Panc1 (cell line): ENCODE measurements at places on chromosomes 6 and 20.

DNA sequence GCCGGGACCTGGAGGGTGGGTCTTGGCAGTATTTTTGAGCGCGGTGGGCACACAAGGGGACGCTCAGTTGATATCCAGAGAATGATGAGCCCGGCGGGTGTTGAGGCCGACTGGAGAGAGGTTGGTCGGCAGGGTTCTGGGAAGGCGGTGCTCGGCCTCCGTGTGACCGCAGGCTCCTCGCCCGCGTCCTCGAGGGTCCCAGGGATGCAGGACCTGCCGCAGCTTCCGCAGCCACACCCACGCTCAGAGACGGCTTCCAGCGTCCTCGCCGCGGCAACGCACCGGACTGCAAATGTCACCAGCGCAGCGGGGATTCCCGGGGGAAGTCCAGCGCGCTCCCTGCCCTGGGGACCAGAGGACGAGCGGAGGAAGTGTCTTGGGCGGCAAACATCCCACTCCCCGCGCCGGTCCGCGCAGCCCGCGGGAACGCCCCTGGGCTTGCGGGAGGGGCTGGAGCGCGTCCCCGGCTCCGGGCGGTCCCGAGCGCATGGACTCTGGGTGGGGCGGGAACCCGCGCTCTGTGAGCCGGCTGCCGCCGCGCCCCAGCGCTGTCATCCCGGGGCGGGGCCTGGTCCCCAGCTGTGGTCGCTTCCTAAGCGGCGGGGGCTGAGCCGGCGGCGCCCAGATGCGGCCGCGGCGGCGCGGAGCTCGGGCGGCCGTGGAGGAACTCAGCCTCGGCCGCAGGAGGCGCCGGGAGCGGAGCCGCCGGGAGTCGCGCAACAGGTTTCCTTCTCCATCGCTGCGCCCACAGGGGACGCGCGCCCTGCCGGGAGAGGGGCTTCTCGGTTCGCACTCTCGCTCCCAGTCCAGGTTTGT is at the start of gene STX11:
STX11 (plus strand) TSS at position 624 of the 816 bp plus-strand sequence. CDS start 36,111 bp downstream, outside the sequence.
- DNase-seq = peak; percentile 38

DNA sequence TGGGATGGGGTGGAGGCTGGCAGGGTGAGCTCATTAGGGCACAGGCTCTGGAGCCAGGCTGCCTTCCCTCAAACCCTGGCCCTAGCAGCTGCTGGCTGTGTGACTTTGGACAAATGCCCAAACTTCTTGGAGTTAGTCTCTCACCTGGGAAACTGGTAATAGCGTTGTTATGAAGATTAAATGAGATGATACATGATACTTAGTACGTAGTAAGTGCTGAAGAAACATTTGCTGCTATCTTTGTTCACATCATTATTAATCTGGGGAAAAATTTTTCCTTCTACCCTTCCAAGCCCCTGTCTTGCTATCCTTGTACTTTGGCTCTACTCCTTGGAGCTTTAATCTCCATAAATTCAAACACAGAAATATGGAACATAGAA is 22.3 kb upstream of the PPARD start:
- no peak for DNase-seq

- no peak for DNase-seq
These were observed 23.3 kb downstream of the NQO2 start for GRCh38 chr6:3022765-3023662.

- DNase-seq = peak; percentile 10
These were observed 21.3 kb downstream of the TNXB start for GRCh38 chr6:32087574-32088486.

DNA sequence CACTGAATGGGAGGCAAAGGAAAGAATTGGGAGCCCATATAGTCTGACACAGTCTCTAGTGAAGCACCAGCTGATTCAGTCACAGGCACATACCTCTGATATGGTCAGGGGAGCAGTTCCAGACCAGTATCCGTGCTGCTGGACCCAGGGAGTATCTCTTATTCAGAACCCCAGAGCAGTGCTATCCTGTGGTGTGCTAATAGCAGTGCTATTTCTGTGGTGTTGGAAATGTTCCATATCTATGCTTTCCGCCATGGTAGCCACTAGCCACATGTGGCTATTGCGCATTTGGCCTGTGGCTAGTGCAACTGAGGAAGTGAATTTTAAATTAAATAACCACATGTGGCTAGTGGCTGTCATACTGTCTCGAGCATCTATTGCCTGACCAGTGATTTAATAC is 11.0 kb downstream of the SCUBE3 start:
- DNase-seq = no peak

GRCh38 chr6:110232450-110232849 is 52.2 kb downstream of the CDC40 start:
- DNase-seq = no peak

DNA sequence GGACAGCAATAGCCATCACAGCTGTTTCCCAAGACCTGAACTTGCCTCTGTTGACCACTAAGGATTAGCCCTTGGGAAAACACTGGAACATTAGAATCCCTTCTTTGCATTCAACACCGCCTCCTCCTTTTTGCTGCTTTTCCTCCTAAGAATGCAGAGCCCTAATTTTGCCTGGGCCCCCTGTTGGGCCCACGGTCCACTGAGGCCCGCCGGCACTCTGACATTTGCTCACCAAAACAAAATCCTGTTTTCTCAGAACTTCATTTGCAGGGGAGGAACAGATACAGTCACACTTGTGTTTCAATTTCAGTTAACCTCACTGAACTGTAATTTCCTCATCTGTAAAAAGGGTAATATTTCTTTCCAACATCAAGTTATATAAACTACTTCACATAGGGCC is 116.0 kb upstream of the JARID2 start:
- DNase-seq = no peak

- DNase-seq = no peak
These were observed 37.0 kb downstream of the VSTM2L start for GRCh38 chr20:37939701-37940560.

- no peak for DNase-seq
These were observed 258.7 kb downstream of the LRFN2 start for GRCh38 chr6:40328386-40328985.

- peak; percentile 28 for DNase-seq
These were observed 47.4 kb downstream of the LGSN start for GRCh38 chr6:63272397-63272796.

GRCh38 chr6:118999494-119000040 is 64.6 kb upstream of the MCM9 start:
- DNase-seq = no peak

GRCh38 chr6:142301651-142302391 is at the start of gene ADGRG6:
Gene ADGRG6 (plus strand): TSS chr6:142302007. CDS start chr6:142302330, 323 bp downstream.
- no peak for DNase-seq

GRCh38 chr6:170147832-170148708 is 142.8 kb downstream of the DLL1 start:
- no peak for DNase-seq

- DNase-seq = no peak
These were observed 29.4 kb upstream of the CCN6 start for GRCh38 chr6:112024464-112024863.

DNA sequence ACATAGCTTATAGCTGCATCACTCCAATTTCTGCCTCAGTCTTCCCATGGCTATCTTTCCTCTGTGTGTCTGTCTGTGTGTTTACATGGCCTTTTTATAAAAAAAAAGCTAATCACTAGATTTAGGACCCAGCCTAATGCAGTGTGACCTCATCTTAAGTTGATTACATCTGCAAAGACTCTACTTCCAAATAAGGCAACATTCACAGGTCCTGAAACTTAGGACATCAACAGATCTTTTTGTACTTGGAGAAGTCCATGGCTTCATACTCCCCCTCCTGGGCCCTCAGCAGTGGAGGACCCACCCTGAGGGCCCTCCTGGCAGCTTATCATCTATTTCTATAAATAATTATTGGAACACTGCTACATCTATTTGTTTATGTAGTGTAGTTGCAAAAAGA is 146.1 kb downstream of the LMBRD1 start:
- DNase-seq = no peak

DNA sequence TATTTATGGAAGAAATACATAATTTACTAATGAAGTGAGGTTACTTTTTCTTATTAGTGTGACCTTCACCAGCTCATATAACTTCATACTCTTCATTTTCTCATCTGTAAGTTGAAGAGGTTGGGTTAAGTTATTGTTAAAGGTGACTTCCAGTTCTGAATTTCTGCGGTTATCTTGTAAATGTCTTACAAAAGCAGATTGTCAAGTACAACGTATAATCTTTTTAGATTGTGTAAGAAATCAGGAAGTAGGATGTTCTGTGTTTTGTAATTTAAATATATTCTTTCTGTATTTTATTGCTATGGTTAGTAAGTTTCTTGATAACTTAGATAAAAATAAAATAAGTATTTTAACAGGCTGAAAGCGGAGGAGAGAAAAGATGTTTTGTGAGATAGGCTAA is 12.0 kb downstream of the WTAP start:
- DNase-seq = no peak

GRCh38 chr6:147075381-147075780 is 128.8 kb upstream of the STXBP5 start:
- DNase-seq = no peak

DNA sequence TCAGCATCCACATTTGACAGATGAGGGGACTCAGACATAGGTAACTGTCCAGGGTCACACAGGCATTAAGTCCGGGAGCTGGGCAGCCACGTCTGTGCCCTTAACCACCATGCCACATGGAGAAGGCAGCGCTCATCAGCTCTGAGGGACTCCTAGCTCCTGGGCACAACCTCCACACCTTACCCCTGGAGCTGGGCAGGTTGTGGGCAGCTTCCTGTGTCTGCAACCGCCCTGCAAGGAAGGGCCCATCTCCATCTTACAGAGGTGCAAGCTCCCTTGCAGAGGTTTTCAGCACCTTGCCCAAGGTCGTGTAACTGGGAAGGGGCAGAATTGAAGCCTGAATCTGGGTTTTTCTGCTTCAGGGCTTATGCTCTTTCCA is 7.9 kb downstream of the CCDC167 start:
- no peak for DNase-seq

GRCh38 chr20:5586720-5587119 is 163.5 kb upstream of the SHLD1 start:
- DNase-seq = no peak

- DNase-seq = no peak
These were observed 64.4 kb downstream of the PSMG4 start for GRCh38 chr6:3323148-3323547.

GRCh38 chr6:148435386-148435785 is 92.7 kb downstream of the SASH1 start:
- no peak for DNase-seq

DNA sequence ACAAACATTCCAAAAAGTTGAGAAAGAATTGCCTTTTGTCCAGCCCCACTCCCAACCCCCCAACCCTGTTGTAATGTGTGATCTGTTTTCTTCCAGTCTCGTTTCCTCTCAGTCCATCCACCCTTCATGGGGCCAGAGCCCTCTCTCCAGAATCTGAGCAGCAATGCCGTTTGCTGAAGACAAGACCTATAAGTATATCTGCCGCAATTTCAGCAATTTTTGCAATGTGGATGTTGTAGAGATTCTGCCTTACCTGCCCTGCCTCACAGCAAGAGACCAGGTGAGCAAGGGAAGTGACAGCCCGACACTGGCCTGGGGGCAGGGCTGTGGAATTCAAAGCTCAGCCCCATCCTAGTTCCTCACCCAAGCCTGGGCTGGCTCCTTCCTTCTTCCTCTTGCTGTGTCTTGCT is 7.8 kb downstream of the MAVS start:
- DNase-seq = no peak

DNA sequence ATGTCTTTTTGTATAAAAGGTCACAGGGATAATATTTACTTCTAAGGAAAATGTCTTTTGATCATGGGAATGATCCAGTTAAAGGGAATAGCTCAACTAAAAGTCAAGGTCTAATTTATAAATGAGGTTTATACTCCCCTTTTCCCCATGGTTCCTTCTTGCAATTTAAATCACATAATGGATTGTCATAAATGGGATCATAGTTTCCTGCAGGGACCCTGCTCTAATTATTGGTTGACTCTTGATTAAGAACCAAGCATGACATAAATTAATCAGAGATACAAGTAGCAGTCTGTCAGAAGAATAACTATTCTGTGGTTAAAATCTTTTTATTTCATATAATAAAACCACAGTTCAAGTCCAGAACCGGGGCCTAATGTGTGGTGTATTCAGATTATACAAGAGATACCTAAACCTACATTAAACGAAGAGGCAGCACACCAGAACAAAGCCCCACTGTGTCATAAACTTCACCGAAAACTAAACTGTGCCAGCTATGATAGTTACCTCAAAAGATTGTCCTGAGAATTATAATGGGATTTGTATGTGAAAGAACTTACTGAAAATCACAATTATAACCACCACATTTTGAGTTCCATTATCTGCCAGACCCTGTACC is 43.0 kb upstream of the CD83 start:
- DNase-seq = no peak

GRCh38 chr6:44266347-44266746 is 996 bp upstream of the NFKBIE start:
- DNase-seq = no peak

DNA sequence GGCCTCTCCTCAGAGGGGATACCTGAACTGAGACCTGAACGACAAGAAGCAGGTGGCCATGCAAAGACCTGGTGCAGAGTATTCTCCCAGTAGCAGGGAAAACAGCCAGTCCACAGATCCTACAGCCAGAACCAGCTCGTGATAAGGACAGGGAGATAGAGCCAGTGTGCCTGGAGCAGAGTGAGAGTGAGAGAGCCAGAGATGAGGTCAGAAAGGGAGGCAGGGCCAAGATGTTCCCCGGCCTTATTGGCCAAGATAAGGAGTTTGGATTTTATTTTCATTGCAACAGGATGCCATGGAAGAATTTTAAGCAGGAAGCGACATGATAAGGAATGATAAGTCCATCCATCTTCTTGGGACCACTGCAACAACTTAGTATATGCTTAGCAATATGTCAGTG is 111.8 kb downstream of the UBE3D start:
- no peak for DNase-seq

- DNase-seq = no peak
These were observed 57.3 kb downstream of the TASP1 start for GRCh38 chr20:13581451-13581850.

GRCh38 chr6:151493804-151494234 is at the start of gene CCDC170:
Gene CCDC170 (plus strand): TSS chr6:151494017. CDS start chr6:151494129, 112 bp downstream.
- DNase-seq = no peak

DNA sequence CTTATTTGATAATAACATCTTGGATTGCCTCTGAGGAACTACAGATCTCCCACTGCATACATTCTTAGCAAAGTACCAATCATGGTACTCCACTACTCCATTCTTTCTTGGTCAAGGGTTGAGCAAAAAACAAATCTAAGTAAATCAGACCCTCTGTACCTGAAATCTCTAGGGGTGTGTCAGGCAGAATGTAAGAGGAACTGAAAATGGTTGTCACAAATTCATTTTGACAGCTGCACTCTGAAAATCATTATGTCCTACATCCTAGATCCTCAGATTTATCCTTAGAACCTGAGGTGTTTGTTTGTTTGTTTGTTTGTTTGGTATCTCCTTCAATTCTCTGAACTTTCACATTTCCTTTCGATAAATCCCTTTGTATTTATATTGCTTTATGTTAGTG is 433.2 kb upstream of the BTBD3 start:
- DNase-seq = no peak

GRCh38 chr20:1995531-1996310 is 1.9 kb upstream of the PDYN start:
- DNase-seq = no peak

- no peak for DNase-seq
These were observed 632.7 kb downstream of the RFPL4B start for GRCh38 chr6:112979830-112980229.
